ENCODE measurements at places on chromosomes 2 and 18.

DNA sequence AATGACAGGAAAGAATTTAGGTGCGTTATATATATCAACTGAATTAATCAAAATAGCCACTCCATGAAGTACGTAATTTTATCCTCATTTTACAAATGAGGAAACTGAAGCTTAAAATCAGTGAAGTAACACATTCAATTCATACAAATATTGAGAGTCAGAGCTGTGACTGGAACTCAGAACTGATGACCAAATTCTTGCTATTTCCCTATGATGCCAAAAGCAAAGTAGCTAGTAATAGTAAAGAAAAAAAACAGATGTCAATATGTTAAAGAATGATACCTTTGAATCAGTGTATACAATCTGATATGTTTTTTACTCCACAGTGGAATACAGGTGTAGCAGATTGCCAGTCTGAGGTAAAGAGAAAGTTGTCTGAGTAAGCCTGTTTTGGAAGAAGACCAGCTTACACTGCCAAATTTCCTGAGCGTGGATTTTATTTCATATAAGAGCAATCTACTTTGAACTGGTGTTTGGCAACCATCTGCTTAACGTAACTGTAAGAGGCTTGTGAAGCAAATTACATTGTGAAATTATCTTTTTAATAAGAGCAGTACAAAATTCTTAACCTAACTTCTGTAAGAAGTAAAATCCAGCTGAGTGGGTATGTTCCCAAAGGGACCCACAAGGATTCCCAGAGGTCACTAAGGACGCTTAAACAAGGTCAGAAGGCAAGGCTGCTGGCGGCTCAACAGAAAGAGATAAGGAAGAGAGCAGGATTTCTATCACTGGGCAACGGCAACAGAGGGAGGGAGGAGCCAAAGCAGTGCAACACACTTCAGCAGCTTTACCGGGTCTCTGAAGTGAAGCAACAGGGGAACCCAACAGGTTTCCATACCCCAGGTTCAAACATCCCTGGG, 85.6 kb downstream of the IKZF2 start:
- no peak for DNase-seq

- DNase-seq: no peak
Measured at GRCh38 chr2:240208631-240209211, 68.3 kb upstream of the OTOS start.

DNA sequence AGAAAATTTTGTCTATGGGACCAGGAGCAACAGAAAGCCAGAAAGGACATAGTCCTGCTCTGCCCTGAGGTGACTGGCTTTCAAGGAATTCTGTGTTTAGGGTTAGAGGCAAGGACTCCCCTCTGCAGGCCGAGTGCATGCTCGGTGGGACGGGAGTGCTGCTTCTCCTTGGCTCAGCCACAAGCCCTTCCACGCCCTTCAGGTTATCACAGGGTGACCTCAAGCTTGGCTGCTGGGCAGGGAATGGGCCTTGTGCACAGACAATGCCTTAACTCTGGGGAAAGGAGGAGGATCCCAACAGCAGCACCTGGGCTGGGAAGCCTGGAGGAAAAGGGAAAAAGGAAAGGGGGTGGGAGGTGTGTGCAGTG, 32.8 kb downstream of the FAM178B start:
- no peak for DNase-seq

DNA sequence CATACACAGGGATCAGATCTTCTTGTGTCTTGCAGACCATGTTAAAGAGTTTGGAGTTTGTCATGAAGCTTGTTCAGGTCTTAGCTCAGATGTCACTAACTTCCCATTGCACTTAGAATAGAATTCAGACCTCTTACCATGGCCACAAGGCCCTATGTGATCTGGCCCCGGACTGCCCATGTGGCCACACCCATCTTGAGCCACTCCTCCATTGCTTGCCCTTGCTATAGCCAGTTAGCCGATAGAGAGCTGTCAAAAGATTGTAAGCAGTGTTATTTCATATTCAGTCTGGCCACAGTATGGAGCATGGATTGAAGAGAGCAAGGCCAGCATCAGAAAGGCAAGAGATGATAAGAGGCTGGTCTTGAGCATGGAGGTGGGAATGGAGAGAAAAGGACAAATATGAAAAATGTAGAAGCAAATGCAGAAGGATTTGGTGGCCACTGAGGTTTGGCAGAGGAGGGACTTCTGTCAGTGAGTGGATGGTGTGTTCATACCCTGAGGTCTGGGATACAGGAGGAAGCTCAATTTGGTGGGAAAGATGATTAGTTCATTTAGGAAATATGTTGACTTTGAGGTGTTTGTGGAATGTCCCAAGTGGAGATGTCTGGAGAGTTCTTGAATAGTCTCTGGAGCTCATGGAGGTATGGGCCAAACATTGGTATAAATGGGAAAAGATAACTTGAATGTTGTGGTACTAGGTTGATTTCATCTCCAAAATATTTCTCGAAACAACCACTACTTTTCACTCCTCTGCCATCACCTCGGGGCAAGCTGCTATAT, 10.6 kb downstream of the DGUOK start:
- DNase-seq: no peak

GRCh38 chr18:42289526-42289925, 334.5 kb downstream of the PIK3C3 start:
- DNase-seq: no peak

- no peak for DNase-seq
Measured at GRCh38 chr2:40665493-40666232, 213.8 kb upstream of the SLC8A1 start.

GRCh38 chr2:196987649-196988364, 61.3 kb upstream of the PGAP1 start:
- no peak for DNase-seq

DNA sequence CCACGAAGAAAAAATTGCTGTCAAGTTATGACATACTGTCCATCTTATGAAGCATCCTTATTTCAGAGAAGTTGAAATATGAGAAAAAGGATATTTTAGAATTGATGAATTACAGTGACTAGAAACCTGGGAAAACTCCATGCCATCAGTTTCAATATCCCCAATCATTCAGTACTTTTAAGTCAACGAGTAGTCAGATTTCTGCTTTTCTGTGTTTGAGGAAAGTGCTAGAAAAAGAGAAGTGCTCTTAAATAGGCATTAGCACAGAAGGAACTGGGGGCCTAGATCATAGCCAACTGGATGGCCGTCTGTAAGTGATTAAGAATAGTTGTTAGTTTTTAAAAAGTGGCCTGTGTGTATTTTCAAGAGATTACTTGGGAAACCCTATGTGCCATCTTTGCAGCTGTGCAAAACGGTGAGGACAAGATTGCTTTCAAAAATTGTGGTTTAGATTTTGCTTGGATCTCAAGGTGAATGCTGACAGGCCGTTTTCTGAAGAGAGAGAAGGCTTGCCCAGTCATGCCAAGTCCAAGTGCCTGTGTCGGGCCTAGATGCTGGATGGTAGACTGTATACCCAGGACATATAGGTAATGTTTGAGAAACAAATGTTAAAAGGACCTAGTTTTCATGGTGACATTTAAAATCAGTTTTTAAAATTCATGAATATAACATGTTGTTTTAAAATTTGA, 5.1 kb downstream of the NEDD4L start:
- DNase-seq: no peak

DNA sequence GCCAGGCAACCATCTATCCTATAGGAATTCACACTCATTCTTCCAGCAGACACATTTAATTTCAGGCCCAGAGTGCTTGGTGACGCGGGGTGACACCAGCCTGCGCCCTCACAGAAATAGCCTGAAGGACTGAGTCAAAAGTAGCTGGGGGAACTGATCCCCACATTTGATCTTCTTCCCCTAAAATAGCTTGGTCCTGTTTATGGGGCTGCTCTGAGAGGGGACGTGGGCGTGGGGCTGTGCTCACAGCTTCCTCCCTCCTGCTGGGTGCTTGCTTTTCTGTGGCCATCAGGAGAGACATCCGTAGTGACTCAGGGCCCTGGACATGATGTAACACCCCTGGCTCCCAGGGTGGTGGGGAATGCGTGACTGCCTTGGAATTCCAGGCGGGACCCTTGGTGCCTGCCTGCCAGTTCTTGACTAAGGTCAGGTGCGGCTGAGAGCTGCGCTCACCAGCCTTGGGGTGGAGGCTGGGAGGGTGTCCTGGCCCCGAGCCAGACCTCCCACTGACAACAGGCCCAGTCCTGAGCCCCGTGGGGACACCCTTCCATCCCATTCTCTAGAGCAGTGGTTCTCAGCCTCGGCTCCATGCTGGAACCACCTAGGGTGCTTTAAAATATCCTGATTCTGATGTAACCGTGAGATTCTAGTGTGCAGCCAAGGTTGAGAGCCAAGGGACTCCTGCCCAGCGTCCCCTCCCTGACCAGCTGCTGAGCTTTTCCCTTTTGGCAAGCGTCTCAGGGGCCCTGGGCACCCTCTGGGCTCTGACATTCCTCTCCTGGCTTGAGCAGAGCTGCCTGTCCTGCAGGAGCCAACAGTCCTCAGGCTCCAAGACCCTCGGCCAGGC, 47.4 kb upstream of the SMAD7 start:
- DNase-seq: no peak

GRCh38 chr2:207042841-207043240, 103.5 kb downstream of the CPO start:
- no peak for DNase-seq

DNA sequence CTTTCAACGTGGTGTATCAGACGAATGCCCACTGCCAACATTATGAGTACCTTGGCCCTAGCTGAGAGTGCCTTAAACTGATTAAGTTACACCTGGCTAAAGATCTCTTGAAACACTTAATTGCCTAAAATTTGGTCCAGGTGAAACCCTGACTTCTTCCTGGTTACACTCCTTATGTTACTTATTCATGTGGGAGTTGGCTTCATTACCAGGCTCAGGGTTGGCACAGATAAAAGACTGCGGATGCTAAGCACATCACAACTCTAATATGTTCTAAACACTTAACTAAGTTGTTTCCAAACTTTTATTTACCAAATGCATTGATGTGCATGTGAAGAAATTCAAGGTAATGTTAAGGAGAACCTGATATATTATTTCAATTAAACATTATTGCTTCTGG, 298.9 kb downstream of the TCF4 start:
- no peak for DNase-seq

- DNase-seq: no peak
Measured at GRCh38 chr2:218166791-218167190, at the start of gene CXCR1. CXCR1 (minus strand) TSS chr2:218166962; CDS start chr2:218165211, 1,751 bp downstream.

DNA sequence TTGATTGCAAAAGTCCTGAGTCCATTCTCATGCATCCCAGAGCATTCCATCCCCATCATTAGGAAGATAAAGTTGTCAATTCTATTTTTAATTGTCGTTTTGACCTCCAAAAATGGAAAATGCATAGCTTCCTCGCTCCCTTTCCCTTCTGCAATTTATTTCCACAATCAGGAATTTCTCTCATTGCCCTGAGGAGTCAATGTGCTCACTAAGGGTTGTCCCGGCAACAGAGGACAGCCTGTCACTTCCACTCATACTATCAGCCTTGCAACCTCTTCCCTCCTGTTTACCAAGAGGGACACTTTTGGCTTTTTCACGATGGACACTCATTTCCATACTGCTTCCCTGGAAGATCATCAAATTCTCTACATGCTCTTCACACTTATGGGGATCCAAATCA, 164.8 kb downstream of the MYO5B start:
- DNase-seq: no peak

DNA sequence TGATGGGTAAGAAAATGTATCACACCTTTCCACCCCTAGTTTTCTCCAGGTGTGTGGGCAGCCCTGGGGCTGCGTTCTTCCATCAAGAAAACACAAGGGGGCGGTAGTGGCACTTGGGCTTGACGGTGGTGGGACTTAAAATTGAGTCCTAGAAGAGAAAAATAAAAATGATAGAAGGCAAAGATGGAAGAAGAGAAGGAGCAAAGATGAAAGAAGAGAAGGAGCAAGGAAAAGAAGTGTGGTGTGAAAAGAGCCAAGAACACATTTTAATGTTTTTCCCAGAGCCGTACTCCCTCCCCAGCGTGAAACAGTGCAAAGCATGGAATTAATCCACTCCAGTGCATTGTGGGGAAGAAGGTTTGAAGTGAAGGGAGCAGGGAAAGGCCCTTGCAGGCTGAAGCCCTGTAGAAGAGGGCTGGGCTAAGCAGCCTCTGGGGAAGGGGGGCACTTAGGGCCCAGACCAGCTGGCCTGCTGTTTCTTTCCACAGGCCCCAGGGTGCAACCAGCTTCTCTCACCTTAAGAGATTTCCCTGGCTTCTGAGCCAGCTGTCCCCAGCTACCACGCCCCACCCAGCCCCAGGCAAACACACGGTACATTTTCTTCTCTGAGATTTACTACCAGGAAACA, 256.8 kb downstream of the RNF152 start:
- DNase-seq: no peak

DNA sequence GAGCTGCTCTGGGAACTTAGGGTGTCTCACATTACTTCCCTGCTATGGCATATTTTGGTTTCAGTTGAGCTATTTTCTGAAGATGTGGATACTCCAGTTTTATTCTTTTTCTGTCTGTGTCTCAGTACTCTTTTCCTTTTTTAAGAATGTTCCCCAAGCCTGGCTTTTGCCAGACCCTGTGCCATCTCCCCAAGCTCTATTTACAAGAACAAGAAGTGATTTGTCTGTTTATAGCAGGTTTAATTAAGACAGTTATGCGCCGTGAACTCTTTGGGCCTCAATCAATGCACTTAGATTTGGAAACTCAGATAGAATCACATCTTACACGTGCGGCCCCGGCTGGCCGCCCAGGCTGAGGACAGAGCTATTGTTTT, 8.9 kb upstream of the SATB2 start:
- DNase-seq: no peak

- DNase-seq: no peak
Measured at GRCh38 chr2:5690286-5690685, 1.9 kb upstream of the SOX11 start.
